Gastrocnemius medialis (tissue), 4 donors: ENCODE measurements at places on chromosomes 3 and 15.

DNA sequence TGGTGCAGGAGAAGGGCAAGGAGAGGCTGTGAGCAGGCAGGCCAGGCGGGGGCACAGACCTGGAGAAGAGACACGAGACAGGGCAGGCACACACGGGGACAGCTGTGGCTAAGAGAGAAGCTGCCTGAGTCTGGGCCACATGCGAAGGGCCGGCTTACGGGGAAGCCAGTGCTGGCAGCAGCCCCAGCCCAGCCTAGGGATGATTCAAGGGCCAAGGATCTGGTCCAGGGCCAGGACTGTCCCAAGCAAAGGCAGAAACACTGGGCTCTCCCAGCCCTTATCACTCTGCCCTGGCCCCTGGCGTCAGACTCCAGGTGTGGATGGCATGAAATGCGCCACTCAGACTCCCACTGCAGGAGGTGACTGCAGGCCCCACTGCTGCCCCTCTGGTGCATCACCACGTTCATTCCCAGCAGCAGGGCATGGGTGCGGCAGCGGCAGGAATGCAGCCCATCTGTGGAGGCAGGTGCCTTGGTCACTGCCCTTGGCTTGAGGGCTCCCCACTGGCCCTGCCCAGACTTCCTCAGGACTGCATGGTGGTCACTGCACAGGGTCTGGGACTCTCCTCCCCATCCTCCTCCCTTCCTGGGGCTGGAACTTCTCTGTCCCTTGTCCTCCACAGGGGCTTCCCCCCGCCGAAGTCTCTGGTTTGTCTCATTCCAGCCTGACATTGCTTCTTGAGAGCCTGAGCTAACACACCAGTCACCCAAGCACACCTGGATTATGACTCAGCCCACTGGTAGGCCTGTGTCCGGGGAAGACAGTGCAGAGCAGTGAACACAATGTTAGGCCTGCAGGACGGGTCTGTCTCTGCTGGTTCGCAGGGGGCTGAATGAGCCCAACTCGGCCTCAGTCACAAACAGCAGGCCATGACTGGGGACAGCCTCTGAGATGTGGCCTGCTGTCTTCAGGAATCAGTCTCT, 69.3 kb downstream of the TBC1D2B start:
- DNase-seq, result peak; percentile 93

GRCh38 chr3:107401301-107401700, 24.1 kb downstream of the CCDC54 start:
- no peak for DNase-seq

DNA sequence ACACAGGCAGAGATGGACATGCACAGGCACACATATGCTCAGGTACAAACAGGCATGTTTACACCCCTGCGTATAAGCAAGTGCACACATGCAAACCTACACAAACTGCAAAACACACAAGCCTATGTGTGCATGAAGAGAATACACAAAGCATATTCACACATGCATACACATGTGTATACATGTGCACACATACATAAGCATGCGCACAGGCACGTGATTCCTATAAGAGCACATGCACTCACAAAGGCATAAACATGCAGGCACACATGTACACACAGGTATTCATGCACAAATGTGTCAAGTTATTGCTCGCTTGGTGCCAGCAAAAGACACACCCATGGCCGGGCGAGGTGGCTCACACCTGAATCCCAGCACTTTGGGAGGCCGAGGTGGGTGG, 1.4 kb upstream of the GNAT1 start:
- no peak for DNase-seq

DNA sequence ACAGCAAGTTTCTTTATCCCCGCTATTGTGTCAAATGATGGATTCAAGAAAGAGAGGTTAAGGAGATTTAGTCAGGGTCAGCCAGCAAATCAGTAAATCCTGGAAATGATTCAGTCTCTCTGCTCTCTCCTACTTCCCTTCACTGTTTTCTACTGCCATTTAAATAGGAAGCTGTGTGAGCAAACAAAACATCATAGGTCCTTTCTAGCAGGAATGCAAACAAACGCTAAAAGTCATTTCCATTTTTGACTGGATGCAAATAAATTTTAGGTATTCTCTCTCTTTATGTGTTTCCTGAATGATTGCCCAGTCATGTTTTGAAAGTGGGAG, 299.4 kb upstream of the RORA start:
- no peak for DNase-seq

GRCh38 chr15:66462627-66463026, 34.9 kb downstream of the SNAPC5 start:
- DNase-seq, result no peak

DNA sequence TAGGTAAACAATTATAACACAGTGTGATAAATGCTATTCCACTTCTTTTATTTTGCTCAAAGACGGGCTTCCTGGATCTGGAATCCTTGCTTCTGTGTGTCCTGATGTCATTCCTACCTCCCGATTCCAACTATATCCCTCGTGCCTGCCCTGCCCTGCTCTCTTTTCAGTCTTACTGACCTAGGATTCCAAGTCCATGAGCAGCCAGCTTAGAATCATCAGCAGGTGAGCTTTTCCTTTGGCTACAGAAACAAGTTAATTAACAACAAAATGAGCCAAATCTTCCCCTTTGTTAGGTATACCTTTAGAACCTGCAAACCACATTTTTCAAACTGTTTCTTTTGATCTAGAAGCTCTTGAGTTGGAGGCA, 21.9 kb upstream of the KPNA1 start:
- no peak for DNase-seq

GRCh38 chr3:129614927-129615363, 8.5 kb upstream of the PLXND1 start:
- DNase-seq, result no peak

GRCh38 chr3:55654123-55654760, 167.1 kb upstream of the WNT5A start:
- no peak for DNase-seq

GRCh38 chr3:40268802-40269524, 40.5 kb upstream of the EIF1B start:
- no peak for DNase-seq

DNA sequence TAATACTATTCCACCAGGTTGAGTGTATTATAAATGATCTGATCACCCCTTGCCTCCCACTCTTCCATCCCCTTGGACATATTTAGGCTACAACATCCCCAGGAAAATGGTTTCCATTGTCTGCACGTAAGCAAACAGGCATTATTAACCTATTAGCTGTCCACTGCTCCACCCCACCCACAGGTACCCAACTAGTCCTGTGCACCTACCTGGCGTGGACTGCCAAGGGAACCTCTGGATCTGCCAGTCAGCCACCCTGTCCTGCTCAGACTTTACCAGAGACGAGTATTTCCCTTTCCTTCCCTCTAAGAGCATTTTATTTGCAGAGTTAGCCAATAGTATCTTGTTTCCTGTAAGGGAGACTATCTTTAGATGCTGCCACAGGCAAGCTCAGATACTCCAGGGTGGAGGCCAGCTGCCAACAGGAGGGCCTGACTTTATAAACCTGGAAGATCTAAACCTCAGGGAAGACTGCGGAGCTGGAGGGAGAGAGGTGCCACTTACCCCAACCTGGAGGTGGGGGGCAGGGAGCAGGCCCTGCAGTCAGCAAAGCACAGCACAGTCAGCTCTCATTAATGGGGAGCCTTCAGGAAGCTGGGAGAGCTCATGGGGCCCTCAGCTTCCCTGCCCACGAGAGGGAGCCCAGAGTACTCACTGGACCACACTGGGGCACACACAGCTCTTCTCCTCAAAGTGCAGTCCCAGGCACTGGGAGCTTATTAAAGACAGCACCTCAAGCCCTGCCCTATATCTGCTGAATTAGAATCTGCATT, at the start of gene CX3CR1:
Gene CX3CR1, minus strand, starts transcription at position 292 of the 773 bp plus-strand sequence. CDS start 13,527 bp downstream, outside the sequence.
- peak; percentile 77 for DNase-seq

- DNase-seq, result no peak
Measured at GRCh38 chr3:149990423-149990948, 19.8 kb upstream of the PFN2 start.

- no peak for DNase-seq
Measured at GRCh38 chr3:110454066-110454465, 617.5 kb upstream of the NECTIN3 start.

DNA sequence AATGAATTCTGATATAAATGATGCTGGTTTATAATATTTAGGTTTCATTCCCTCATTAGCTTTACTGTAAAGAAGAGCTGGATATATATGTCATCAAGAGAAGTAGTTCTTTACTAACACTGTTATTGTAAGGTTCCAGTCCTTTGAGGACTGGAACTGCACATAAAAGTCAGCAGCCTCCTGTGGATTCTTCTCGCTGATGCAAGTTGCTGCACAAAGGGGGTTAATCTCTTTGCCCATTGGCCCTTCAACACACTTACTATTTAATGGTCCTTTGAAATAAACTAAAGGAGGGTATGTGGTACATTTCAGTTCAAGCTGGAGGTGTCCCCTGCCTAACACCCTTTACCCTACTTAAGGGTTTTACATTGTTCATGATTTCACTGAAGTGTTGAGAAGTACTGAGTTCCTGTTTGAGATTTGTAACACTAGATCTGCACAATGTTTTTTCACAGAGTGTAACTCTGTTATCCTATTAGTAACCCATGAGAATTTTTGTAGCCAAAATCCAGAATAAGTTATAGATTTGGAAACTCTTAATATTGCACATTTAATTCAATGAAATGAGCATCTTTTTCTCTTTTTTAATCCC, 43.9 kb downstream of the NR2C2 start:
- DNase-seq, result no peak

DNA sequence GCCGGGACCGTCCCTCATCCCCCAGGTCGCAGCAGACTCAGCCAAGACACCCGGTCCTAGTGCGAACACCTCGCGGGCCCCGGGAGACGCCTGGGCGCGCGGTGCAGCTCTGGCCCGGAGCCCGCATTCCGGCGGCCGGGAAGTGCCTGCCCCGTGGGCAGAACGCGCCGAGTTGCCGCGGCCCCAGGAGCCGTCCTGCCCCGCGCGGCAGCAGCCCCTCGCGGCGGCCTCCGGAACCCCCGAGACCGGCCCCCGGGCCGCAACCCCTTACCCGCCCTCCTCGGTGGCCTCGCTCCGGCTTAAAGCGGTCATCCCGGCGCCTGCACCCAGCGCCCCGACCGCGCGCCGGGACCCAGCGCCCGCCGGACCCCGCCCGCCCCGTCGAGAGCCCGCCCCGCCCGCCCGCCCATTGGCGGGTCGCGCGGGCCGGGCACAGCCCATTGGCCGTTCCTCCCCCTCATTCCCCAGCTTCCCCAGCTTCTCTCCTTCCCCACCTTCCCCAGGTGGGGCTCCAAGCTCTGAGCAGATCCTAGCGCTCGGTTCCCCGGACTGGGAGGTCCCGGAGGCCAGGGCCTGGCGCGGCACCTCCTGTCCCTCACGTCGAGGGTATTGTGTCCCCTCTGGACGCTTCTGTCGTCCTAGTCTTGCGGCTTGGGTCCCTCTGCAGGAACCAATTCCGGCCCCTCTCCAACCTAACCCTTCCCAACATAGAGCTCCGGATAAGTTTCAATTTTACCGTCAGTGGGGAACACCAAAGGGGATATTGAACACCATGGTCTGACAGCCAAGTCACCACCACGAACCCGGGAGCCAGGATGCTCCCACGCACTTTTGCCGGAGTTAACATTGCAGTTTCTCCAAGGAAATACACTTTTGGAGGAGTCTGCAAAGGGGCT, at the start of gene GRAMD2A:
Gene GRAMD2A, minus strand, starts transcription at position 328 of the 896 bp plus-strand sequence.
- no peak for DNase-seq

DNA sequence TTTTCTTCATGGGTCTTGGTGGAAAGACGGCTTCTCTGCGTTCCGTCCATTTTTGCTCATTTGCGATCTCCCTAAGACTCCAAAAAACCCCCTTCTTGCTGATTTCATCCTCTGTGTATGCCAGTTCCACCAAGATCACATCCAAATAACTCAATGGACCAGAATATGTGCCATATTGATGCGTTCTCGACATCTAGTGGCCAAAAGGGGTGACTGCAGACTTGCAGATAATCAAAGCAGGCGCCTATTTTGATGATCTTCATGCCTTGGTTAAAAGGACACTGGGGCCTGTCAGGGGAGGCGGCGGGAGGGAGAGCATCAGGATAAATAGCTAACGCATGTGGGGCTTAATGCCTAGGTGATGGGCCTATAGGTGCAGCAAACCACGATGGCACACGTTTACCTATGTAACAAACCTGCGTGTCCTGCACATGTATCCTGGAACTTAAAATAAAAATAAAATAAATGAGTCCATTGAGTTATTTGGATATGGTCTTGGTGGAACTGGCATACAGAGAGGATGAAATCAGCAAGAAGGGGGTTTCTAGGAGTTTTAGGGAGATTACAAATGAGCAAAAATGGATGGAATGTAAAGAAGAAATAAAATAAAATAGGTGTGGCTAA, 104.2 kb upstream of the RAD18 start:
- DNase-seq, result peak; percentile 36

GRCh38 chr15:84840741-84841429, 23.7 kb downstream of the ALPK3 start:
- peak; percentile 94 for DNase-seq

- no peak for DNase-seq
Measured at GRCh38 chr15:82062479-82063454, 16.9 kb upstream of the MEX3B start.

DNA sequence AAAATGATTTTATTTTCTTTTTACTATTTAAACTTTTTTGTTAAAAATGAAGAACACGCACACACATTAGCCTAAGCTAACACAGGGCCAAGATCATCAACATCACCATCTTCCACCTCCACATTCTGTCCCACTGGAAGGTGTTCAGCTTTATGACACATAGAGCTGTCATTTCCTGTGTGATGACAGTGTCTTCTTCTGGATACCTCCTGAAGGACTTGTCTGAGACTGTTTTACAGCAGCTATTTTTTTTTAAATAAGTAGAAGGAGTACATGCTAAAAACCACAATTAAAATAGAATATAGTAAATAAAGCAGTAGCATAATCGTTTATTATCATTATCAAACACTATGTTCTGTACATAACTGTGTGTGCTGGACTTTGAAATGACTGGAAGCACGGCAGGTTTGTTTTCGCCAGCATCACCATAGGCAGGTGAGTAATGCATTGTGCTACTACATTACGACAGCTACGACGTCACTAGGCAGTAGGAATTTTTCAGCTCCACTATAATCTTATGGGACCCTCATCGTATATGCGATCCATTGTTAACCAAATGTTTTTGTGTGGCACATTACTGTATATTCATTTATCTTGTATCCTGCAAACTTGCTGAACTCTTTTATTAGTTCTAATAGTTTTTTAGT, 72.8 kb downstream of the KLF15 start:
- DNase-seq, result no peak

DNA sequence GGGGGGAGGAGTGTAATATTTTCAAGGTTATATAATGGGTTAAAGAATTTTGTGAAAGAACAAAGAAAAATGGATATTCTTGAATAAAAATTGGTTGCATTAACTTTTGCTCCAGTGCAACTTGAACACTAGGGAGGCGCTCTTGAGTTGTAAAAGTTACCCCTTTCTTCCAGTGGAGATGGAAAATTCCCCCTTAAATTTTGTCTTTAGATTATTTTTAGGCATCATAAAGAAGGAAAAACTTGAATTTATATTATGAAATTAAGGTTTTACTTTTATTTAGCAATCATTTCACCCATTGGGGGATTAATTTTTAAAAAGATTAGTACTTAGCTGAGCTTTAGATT, 550 bp upstream of the CHD2 start:
- no peak for DNase-seq

DNA sequence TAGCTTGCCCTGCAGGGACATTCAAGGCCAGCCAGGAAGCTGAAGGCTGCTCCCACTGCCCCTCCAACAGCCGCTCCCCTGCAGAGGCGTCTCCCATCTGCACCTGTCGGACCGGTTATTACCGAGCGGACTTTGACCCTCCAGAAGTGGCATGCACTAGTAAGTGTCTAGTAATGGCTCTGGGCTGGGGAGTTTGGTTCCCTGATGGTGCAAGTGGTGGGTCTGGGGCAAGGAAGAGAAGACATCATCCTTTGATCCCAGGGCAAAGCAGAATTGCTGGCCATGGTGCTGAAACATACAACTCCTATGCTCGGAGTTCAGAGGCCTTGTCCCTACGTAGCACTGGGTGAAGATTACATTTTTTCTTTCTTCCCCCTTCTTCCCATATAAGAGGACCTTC, 311.4 kb downstream of the EPHB1 start:
- no peak for DNase-seq
